ENCODE measurements at places on chromosomes 6 and 20.
A peak's percentile ranks its signal among the peaks of the same experiment; 100 is the strongest.

- DNase-seq, result peak; percentile 94
These were observed 16.0 kb downstream of the MARCKS start for GRCh38 chr6:113873043-113873667.

GRCh38 chr6:95519228-95520037, 57.9 kb upstream of the MANEA start:
- DNase-seq, result no peak

GRCh38 chr6:151652325-151652724, 155.2 kb upstream of the ESR1 start:
- no peak for DNase-seq

DNA sequence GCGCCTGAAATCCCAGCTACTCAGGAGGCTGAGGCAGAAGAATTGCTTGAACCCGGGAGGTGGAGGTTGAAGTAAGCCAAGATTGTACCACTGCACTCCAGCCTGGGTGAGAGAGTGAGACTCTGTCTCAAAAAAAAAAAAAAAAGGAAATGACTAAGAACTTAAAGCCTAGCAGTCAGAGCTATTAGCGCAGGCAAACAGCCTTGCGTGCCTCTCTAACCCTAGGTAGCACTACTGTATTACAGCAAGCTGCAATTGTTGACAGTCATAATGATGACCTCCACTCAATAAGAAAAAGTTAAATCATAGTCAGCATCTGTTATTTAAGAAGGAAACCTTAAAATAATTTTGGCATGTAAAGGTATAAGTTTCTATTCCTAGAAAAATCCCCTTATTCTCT, 14.4 kb downstream of the GSS start:
- DNase-seq, result no peak

DNA sequence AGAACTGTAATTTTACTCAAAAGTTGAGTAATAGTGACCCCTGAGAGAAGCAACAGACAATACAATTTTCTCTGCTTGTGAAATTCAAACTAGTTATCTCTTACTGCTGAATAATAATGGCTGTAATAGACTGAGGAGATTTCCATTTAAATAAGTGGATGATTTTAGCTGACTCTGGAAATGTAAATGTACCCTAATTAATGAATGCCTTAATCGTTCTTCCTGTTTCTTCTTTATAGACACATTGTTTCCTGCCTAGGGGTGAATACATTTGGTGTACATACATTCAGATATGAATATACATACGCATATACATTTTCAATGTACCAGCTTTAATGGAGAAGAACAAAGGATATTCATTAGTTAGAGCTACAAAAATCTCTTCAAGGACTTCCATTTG, 611.9 kb downstream of the TFAP2B start:
- no peak for DNase-seq

- no peak for DNase-seq
These were observed 43.8 kb downstream of the PTCHD4 start for GRCh38 chr6:48067148-48067712.

DNA sequence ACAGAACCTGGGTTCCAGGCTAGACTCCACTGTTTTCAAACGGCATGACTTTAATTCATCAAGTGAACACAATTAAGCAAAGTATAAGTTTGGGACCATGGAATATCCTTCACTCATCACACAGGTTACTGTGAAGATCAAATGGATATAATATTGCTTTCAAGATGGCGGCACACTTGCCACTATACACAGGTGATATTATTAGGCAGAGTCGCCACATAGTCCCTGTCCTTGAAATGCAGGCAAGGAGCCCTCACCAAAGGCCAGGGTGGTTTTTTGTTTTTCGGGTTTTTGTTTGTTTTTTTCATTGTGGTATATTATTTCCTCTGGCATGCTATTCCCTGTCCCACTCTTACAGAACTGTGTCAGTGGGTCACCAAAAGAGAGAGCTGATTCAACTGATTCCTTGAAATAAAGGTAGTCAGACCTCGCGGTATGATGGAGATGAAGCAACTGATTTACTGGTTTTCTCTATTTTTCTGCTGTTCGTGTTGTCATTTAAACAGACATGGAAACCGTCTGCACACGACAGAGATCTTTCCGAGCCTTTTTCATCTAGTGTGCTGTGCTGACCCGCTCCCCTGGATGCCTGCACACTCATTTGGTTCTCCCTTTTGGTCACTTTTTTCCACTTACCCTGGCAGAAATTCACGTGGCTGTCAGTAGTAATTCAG, 29.7 kb downstream of the MYB start:
- no peak for DNase-seq

- DNase-seq, result peak; percentile 39
These were observed 43.7 kb downstream of the NINL start for GRCh38 chr20:25541676-25542075.

DNA sequence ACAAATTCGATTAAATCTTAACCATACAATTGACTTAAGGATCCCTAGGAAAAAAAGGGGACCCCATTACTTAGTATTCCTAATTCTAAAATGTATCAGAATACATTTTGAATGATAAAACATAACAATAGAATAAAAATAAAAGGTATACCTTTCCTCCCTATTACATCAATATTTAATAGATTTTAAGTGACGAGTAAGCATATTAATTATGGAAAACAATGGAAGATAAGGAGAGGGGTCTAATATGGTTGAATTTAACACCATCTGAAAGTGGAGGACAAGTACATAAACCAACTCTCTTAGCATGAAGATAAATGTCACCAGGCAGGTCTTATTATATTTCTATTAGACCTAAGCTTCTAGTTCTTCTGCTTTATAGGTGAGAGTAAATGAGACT, 232.1 kb downstream of the HAO1 start:
- DNase-seq, result no peak

GRCh38 chr6:147522597-147522996, 14.1 kb downstream of the SAMD5 start:
- DNase-seq, result no peak

- DNase-seq, result peak; percentile 8
These were observed 10.8 kb downstream of the GSTA4 start for GRCh38 chr6:52984247-52984646.

DNA sequence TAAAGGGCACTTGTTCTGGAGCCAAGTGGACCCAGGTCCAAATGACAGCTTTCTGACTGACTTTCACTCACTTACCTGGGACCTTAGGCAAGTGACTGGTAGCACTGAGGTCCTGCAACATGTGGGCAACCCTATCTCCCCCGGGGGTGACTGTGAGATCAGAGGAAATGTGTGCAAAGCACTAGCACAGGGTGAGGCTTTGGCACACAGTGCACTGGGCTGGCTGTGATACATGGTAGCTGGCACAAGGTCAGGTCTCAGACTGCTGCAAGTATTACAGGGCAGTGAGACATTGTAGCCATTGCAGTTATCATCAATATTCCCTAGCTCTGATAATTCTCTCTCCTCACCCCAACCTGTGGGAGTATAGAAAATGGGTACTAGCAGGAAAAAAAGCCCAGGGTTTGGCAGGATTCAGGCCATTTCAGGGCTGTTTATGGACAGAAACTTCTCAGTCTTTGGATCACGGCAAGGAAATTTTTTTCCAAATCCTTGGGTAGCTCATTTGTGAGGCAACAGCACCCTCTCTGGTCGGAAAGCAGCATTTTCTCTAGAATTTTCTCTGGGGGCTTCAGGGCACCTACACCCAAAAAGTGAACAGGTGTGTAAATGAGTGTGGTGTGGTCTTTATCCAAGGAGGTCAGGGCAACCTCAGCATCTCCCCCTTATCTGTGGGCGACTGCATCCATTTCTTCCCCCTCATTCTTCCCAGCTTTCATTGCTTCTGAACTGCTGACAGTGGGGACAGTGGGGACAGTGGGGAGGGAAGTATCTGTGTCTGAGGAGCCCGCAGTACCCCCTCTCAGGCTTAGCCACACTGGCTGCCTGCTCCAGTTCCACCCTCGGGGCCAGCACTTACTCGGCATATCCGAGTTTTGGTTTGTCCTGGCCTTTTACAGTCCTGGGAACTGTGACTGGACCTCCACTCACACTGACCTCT, 148.7 kb upstream of the PHACTR3 start:
- DNase-seq, result peak; percentile 57

DNA sequence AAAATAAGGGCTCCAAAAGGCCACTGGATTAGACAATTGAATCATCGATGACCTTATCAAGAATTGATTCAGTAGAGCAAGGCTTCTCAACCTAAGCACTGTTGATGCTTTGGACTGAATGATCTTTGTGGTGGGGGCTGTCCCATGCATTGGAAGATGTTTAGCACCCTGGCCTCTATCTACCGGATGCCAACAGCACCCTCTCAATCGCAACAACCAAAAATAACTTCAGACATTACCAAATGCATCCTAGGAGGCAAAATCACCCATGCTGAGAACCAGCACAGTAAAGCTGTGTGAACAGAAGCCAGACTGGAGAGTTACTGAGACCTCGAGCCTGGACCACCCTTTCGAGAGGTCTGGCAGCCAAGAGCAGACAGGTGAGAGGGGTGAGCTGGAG, 67.5 kb downstream of the TBC1D7 start:
- no peak for DNase-seq

DNA sequence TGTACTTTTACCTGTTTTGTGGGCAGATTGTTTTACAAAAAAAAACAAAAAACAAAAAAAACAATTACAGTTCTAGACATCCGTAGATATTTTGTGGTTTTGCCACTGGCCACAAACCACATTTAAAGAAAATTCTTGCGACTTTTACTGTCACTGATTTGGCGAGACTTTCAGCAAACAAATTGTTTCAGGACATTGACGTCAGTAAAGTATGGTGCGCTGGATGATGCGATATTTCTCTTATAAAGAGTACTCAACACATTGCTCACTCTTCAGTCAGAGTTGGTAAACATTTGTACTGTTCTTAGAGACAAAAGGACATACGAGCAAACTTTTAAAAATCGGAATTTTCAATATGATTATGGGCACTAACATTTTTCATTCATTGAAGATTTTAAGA, 229.8 kb downstream of the HAO1 start:
- DNase-seq, result no peak

DNA sequence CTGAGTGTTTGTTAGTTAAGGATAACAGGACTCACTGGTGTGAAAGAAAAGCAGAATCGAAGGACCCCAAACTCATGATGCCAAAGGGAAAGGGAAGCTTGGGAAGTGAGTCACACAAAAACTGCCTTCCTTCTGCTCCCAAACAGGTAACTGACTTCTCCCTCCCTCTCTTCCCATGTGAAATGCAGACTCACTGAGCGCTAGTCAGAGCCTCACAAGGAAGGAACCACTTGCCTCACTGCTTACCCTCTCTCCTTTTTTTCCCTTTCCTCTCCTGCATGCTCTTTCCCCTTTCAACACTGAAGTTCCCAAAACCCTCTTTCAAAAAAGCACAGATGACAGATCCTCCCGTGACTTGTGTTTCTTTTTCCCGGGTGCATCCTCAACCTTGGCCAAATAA, 56.4 kb downstream of the LYRM4 start:
- DNase-seq, result no peak

DNA sequence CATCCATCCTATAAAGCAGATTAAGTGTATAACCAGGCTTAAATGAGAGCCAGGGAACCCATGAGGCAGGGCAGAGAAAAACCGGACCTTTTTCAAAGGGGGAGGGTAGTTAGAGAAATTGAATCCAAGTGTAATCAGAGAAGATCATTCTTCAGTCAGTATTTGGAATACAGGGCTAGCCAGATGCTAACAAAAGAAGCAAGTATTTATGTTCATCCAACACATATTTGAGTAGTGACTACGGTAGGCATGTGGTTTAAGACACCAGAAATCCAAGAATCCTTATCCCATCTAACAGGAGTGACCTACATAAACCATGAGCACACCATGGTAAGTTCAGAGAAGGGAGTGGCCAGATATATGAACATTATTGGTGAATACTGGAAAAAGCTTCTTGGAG, 46.8 kb upstream of the FAM83C start:
- no peak for DNase-seq

DNA sequence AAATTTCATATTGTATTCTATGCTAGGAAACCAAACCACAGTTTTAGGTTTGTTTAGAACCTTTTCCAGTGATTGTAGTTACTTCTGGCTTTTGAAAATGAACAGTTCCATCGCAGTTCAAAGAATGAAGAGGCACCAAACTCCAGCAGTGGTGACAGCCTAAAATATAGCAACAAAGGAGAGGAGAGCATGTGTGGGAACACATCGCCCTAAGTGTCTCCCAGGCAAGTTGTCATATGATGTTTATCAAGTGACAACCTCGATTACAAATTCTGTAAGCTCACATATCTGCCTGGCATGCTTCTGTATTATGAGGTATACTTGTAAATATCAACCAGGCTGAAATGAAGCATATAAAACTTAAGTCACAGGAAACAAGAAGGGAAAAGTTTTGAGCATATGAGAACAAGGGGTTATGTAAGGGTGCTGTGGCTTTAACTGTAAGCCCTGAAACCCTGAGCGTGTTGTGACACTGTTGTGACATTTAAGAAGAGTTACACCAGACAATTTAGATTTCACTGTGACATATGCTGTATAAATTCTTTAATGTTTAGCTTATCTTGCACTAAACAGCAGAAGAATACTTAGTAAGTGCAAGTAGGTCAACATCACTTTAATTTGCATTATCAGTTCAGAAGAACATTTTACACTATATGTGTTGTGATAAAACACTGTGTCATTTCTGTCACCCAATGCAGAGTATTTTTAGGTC, 29.1 kb upstream of the FBXL4 start:
- no peak for DNase-seq

DNA sequence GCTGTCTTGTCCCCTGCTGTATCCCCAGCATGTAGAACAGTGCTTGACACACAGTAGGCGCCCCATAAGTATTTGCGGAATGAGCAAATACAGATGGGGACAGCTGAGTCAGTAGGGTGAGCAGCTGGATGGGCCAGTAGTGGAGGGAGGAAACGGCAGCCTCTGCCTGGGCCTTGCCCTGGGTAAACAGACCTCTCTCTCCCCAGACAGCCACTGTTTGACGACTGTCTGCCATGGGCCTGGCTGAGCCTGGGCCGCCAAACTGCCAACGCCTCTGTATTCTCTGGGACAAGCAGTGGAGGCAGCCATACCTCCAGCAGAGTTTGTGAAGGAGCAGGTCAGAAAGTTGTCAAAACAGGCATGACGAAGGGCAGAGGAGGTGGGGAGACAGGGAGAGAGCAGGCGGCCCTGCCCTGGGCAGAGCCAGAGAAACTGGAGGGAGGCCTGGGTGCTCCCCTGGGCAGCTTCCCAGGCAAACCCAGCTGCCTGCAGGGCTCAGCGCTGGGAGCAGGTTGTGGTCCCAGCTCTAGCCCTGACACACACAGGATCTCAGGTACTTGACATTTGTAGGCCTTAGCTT, 15.2 kb downstream of the HNF4A start:
- peak; percentile 70 for DNase-seq

DNA sequence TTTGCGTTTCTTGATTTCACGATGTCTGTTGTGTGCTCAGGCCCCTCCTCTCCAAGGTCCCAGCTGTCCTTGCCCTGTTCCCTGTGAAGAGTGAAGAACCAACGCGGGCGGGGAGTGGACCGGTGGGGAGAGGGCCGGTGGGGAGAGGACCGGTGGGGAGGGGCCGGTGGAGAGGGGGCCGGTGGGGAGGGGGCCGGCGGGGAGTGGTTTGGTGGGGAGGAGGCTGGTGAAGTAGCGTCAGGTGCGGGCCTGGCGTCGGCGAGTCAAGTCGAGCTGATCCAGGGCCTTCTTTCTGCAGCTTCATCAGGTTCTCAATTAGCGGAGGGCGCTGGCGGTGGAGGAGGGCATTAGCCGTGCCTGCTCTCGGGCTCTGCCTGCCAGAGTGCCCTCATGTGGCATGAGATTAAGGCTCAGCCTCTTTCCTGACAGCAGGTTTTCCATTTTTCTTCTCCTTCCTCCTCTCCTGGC, 21.2 kb upstream of the BHLHE23 start:
- no peak for DNase-seq
